RWPE2 (cell line): ENCODE measurements at places on chromosomes 7 and 10.

GRCh38 chr10:21146436-21146789 is 249.3 kb upstream of the NEBL start:
- no peak for DNase-seq

DNA sequence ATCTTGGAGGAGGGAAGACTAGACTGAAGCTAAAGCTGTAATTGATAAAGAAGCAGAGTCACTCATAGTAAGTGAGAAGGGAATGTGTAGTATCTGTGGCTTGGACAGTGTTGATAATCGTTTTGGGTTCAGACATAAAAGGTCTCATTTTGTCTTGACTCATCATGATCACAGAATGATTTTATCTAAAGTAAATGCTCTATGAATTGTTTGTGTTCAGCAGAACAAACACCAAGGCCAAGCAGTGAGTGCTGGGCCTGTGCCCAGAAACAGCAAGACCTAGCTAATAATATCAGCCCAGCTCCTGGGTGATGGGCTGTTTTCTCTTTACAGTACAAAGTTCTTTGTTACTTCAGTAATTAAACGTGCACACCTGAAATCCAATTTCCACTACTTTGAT is 26.7 kb upstream of the CD36 start:
- DNase-seq, result no peak

- no peak for DNase-seq
Observed at GRCh38 chr10:93070378-93071176, 3.1 kb upstream of the CYP26A1 start.

DNA sequence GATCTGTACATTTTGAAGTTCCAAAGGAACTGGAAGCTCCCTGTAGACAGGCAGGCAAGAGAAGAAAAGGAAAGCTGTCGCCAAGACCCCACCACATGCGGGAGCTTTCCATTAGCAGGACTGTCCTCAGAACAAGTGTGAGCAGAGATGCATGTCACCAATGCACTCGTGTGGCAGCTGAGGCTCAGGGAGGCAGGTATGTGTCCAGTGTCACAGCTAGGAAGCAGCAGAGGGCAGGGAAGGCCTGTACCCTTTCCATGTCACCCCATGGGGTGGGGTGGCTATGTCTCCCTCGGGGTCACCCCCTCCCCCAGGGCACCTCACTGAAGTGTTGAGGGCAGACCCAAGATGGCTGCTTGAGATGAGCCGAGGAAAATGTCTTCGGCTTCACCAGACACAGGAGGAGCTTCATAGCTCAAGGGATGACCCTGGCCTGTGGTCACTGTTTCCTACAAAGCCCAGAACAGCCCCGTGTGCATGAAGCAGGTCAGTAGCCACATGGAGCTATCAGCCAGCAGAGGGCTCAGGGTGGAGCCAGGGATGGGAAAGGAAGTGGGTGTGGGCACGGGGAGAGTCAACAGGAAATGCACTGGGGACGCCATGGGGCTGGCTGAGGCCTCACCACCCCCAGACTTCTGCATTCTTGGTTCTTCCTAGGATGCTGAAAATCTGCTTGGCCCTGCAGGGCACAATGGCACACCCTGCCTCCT is 96.6 kb downstream of the FAM53B start:
- no peak for DNase-seq

DNA sequence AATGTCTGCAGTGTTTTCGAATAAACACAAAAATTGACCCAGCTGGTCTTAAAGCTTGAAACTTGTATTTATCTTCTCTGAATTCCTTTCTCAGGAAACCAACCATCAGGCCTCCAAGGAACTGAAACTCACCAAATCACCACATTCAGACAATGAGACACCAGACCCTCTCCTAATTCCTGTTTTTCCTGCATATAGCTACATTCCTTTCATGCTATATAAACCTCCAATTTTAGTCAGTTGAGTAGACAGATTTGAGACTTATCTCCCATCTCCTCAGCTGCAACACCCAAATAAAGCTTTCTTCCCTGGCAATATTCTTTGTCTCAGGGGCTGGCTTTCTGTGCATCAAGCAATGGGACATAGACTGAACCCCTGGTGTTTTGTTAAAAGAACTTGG is 317.0 kb downstream of the CACNA2D1 start:
- DNase-seq, result no peak

DNA sequence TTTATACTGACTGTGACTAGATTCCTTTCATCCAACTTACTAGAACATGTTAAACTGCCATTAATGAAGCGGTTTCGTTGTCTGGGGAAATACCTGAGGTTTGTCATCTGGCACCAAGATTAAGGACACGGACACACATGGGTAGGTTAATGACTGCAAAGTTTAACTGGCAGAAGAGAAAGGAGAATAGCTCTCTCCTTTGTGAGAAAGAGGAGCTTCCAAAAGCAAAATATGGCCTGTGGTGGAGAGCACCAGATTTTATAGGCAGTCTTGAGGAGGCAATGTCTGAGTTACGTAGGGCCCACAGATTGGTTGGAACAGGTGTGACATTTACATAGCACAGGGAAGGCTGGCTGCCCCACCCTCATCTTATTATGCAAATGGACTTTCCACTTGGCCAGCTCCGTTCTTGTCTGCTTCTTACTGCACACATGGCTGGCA is 1193.0 kb upstream of the CELF2 start:
- no peak for DNase-seq

DNA sequence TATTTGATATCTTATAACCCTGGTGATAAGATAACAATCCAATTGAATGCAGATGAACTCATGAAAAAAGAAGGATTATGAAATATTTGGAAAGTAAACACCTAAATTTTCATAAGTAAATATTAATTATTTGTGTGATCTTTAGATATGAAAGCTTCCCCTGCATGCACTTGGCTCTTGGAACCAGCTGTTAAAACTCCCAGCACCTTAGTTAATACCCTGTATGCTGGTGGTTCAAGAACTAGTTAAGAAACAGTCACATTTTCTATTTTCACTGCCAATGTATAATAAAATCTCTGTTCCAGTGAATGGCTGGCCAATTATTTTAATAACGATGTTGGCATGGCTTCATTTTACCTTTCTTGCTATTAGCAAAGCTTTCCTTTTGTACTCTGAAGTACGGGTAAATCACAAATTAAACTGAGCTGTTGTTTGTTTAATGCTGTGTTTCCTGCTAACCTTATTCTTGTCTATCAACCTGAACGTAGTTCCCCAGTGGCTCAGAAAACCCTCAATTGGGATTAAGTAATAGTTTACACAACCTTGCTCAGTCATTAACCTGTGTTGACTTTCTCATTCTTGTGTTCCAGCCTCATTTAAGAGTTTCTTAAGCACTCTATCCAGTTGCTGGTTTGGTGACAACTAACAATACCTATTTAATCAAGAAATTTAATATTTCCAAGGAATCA is 38.9 kb downstream of the MET start:
- no peak for DNase-seq

GRCh38 chr7:42831006-42831717 is 80.7 kb downstream of the C7orf25 start:
- DNase-seq, result no peak

DNA sequence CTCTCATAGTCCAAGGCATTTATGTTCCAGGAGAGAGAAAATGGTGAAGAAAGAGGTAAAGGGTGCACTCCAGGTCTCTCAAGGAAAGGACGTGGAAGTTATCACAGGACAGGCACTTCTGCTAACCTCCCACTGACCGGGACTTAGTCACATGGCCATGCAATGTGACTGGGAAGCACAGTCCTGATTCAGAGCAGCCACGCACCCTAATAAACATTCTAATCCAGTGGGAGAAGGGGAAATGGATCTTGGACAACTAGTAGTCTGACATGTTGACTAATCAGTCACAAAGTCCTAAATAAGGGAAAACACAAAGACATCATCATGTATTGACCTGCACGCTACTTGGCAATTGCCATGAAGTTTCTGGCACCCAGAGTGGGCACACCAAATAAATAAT is 417.5 kb upstream of the ZMIZ1 start:
- no peak for DNase-seq

DNA sequence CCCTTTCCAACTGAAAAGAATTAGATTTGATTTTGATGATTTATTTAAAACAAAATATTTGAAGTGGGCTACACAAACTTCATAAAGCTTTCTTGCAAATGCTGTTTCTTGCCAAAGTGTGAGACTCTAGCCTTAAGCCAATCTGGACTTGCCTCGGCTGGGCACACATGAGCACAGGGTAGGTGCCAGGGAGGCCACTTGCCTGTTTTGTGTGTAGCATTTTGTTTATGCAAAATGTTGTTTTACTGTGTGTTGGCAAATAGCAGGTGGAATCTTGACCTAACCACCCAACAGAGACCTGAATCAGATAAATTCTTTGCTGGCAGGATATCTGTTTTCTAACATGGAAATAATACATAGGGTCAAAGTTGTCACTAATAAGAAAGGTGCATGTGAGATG is 161.1 kb downstream of the BMPER start:
- DNase-seq, result no peak

DNA sequence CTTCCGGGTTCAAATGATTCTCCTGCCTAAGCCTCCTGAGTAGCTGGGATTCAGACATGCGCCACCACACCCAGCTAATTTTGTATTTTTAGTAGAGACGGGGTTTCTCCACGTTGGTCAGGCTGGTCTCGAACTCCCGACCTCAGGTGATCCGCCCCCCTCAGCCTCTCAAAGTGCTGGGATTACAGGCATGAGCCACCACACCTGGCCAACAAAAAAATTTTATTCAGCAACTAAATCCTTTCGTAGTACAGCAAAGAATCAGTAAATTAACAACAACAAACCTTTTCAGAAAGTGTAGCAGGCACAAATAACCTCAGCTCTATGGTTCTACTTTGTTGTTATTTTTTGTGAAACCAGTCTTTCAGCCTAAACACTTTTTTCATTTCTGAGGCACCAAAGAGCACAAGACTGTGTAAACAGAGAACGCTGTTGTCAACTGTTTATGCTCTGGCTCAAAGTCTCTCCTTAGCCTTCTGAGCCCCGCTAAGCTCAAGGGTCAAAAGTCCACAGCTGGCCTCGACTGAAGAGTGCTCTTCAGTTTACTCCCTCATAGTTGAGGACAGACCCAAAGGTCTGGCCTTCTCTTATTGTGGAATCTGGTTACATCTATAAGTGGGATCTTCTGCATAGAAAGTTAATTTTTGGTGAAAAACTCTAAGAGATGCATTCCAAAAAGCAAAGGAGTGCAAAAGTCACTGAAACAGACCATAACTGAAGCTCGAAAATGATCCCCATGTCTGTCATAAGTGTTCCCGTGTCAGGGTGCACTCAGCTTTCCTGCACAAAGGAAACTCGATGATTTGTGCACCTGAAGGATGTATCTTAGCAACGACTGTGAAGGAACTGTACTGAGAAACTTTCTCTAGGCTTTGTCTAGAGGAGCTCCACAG is 24.6 kb upstream of the DDX50 start:
- no peak for DNase-seq

GRCh38 chr10:85542152-85542551 is 824.4 kb downstream of the GRID1 start:
- no peak for DNase-seq

DNA sequence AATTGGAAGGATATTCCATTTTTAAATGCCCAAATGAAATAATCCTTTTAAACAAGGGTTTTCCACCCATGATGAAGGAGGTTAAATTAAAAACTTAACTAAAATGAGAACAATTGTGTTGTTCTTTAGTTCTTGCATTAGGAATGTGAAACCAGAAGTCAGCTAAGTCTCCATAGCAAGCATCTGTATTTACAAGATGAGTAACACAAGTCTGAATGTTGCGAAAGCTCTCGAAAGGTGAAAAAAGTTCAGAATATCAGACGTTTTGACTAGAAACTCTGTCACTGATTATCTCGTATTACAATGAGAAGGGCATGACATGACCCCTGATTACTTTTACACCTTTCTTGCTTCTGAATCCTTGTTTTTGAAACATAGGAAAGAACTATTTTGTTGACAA is 149.6 kb downstream of the BICC1 start:
- no peak for DNase-seq

- DNase-seq, result no peak
Observed at GRCh38 chr10:68981074-68981473, 7.5 kb upstream of the KIFBP start.

DNA sequence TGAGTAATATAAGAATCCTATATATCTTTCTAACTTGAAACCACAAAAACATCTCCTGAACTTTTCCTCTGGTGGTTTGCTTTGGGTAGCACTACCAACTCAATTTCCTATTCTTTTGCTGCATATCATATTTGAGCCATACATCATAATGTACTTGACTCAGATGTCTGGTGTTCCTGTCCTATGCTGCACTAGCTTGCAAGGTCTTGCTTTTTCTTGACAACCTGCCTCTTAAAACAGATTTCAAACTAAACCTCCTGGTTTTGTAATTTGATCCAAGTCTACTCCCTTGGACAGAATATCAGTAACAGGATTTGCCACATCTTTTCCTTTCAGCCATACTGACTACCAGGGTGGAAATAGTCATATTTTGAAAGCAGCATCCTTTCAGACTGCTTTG is 520.3 kb upstream of the LRRTM3 start:
- no peak for DNase-seq

GRCh38 chr7:99868246-99868645 is 8.6 kb downstream of the OR2AE1 start:
- DNase-seq, result no peak

DNA sequence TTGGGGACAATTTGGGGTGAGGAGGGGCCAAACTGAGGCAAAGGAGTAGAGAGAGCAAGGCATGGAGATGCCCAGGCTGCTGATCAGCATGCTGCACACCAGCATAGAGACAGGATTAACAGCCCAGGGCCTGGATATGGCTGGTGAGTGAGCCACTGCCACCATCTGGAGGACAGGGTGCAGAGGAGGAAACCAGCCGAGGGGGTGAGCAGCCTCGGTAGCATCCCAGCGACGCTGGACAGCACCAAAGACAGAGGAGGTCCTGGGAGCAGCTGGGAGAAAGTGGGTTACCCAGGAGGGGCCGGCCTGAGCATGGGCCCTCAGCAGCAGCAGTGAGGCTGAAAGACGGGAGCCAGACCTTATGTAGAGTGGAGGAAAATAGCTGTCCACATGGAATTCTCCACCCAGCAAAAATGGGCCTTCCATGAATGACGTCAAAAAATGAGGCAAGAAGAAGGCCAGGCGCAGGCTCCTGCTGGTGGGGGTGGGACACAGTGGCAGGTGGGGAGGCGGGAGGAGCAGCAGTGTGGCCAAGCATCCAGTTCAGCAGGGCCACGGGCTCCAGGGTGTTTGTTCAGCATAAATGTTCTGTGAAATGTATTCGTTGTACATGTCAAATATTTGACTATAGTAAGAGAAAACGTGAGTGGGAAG is 16.7 kb downstream of the RET start:
- no peak for DNase-seq

GRCh38 chr7:96076350-96076707 is 245.6 kb downstream of the SLC25A13 start:
- DNase-seq, result no peak

GRCh38 chr7:112898432-112899290 is 108.5 kb upstream of the TMEM168 start:
- DNase-seq, result no peak

GRCh38 chr10:29709484-29710002 is 74.8 kb upstream of the SVIL start:
- DNase-seq, result no peak

DNA sequence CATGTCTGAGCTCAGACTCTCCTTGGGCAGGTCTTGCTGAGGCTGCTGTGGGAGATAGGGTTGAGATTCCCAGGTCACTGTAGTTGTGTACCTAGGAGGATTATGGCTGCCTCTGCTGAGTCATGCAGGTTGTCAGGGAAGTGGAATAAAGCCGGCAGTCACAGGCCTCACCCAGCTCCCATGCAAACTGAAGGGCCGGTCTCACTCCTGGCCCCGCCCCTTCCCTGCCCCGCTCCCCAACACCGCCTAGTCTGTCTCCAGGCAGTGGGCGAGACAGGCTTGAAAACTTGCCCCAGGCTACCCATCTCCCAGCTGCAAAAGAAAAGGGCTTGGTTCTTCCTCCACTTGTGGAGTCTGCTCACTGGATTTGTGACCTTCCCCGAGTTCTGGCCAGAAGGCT is 41.6 kb upstream of the SDHAF3 start:
- no peak for DNase-seq
